ENCODE measurements at places on chromosomes 3 and 15. TPM values are rescaled to one million over a fixed set of nuclear protein-coding genes. Genes with fewer than 3 reads are reported as not detected.

The TICRR gene
- 26.0 TPM for total RNA-seq

GRCh38 chr15:67101911-67102598 is 36.7 kb downstream of the SMAD3 start:
- DNase-seq = no peak

The KBTBD13 gene
- total RNA-seq = not detected

DNA sequence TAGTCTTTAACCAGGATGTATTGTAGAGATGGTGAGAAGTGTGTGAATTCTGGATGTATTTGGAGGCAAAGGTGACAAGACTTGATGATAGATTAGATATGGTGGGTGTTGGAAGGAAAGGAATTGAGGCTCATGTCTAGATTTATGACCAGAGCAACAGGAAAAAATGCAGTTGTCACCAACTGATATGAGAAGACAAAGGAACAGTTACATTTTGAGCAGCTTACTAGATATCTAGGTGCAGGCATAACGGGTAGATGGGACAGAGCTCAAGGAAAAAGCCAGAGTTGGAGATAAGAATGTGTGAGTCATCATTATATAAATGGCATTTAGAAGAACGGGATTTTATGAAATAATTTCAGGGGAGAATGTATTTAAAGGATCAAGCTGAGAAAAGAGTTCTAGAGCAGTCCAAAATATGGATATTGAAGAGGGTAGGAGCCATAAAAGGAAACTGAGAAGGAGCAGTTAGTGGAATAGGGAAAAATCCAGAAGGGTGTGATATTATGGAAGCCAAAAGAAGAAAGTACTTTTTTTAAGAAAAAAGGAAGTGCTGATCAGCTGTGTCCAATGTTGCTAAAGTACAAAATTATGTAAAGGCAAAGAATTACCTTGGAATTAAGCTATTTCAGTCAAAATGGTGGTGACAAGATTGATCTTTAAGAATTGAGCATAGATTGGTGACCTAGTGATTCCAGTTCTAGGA is 262.5 kb downstream of the CGGBP1 start:
- DNase-seq = no peak

DNA sequence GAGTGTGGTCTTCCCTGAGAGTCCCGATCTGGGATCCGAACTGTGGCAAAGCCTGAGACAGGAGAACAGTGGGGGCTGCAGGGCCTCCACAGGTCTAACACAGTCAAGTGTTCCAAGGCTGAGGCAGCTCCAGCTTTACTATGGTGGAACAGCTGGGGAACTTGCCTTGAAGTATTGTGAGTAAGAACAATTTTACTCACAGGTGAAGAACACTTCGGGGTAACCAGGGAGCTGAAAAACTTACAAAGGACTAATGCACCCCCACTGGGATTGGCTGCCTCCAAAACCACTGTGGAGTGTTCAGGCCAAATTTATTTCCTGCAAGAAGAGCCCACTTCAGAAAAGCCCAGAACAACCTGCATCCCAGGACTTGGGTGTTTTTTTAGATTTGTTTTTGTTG is 25.4 kb downstream of the ZIC4 start:
- DNase-seq = no peak

DNA sequence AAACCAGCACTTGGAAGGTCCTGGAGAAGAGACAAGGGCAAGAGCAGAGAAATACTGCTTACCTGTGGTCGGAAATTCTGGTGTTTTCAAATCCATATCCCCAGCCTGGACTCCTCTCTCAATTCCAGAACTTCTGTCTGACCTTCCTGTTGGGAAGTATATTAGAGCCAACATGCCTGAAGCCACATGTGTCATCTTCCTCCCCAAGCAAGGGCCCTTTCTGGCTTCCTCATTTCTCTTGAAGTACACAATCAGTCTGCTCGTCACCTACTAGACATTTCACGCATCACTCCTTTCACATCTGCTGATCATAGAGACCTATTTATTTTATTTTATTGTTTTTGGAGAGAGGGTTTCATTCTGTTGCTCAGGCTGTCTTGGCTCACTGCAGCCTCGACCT is 8.4 kb downstream of the PARP14 start:
- no peak for DNase-seq

- DNase-seq = no peak
These were observed 38.3 kb downstream of the HCN4 start for GRCh38 chr15:73330206-73331051.

DNA sequence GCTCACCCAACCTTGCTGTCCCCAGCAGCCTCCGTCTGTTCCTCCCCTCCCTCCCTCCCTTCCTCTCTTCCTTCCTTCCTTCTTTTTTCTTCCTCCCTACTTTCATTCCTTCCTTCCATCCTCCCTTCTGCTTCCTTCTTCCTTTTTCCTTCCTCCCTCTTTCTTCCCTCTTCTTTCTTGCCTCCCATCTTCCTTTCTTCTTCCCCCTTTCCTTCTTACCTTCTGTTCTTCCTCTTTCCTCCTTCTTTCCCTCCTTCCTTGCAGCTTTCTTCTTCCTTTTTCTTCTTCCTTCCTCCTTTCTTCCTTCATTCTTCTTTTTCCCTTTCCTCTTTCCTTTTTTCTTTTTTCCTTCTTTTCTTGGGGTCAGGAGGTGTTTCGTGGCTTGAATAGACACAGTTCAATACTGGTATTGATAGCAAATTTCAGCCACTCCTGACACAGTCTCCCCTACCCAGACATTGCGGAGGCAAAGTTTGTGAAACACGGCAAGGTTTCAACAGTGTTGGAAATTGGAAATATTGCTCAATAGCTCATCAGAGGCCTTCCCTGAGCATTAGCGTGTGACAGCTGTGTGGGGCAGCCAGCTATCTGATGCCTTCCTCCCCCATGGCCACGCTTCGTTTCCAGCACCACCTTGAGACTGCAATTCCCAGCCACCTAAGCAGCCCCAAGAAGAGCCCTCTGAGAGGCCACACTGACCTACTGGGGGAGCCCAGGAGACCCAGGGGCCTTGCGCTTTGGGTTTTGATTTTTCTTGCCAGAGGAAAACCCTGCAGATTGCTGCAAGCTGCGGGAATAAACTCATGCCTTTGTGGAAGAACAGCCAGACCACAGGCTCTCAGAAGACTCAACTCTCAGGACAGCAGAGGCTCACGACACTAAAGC is 82.2 kb downstream of the KLF15 start:
- DNase-seq = no peak

The P2RY14 gene
- total RNA-seq = not detected

The SLC12A6 gene
- 11.1 TPM for total RNA-seq

All from H9 (cell line).